ENCODE measurements at places on chromosomes 12 and 14.

DNA sequence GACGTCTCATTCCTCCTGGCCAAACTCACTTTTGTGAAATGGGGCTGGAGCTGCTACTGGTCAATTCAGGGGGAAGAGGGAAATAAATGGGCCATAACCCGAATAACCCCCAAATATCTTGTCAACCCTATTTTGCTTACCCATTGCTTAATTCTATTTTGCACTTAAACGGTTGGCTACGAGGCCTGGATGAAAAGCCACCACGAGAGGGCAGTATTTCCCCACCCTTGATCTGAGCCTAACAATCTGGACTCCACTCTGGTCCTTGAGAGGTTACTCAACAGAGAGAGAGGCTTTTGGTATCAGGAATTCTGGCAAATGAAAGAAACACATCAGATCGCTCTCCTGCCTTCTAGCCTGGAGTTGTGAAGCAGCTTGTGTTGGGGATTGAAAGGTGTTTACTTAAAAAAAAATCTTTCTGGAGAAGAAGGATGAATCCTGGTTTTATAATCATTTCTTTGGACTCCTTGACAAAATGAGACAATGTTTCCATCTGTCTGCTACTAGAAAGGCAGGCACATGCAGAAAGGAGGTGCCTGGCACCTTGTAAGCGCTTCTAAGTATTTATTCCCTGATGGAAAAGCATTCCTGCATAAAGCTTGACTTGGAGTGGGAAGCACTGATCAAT lies 22.4 kb upstream of the FBXO21 start:
- peak; percentile 68 for DNase-seq

DNA sequence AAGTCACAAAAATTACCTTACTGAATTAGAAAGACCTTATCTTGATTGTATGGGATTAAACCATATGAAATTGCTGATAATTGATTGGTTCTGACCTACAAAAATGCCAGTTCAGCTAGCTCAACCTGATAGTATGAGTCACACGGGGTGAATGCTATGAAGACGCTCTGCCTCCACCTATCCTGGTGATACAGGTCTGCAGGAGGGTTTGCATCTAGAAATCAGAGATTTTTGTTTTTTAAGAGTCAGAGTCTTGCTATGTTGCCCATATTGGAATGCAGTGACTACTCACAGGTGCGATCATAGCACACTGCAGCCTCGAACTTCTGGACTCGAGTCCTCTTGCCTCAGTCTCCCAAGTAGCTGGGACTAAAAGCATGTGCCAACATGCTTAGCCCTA lies 120.4 kb downstream of the HMGA2 start:
- no peak for DNase-seq

- DNase-seq: peak; percentile 74
These were observed 117.1 kb downstream of the HMGA2 start for GRCh38 chr12:65941388-65941787.

DNA sequence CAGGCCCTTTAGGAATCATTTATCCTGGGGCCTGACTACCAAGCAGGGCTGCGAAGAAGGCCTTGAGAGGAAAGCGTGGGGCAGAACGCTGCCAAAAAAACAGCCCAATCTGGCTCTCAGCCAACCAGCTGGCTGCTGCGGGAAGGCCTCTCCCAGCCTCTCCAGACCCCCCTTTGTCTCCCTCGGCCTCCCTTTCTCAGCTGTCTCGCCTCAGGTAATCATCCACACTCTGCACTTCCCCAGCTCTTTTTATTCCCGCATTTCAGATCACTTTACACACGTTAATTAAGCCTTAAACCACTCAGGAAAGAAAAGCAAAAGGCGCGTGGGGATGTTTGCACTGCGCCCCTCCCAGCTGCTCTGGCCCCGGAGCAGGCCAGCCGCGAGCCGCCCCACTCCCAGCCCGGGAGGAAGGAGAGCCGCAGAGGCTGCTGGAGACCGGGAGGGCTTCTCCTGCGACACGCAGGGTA lies 208.2 kb upstream of the FOXN3 start:
- no peak for DNase-seq

GRCh38 chr14:89700801-89701200 lies 253.7 kb downstream of the EFCAB11 start:
- DNase-seq: no peak

DNA sequence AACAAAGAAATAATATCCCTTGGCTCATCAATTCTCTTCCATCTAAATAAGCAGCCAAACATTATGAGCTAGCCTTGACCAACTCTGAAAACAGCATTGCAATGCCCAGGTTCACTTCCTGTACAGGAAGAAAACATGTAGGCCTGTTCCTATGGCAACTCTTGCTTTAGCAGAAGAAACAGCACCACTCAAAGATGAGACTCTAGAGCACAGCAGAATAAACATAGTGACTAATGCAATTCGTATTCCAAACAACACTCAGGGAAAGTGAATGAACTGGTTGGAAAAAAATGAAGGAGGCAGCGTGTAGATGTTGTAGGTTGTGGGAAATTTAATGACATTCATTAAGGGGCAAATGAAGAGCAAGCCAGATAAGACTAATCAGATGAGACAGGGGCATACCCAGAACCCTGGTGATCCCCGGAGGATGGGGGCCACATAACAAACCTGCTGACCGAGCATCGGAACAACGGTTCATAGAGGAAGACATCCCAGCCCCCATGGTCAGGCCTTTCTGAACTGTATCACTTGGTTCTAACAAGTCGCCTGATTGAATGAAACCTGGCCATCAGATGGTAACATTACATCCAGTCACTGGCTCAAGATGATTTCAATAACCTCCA lies 9.0 kb downstream of the ARHGDIB start:
- DNase-seq: peak; percentile 72

GRCh38 chr12:80821513-80822000 lies 104.8 kb downstream of the MYF5 start:
- no peak for DNase-seq

DNA sequence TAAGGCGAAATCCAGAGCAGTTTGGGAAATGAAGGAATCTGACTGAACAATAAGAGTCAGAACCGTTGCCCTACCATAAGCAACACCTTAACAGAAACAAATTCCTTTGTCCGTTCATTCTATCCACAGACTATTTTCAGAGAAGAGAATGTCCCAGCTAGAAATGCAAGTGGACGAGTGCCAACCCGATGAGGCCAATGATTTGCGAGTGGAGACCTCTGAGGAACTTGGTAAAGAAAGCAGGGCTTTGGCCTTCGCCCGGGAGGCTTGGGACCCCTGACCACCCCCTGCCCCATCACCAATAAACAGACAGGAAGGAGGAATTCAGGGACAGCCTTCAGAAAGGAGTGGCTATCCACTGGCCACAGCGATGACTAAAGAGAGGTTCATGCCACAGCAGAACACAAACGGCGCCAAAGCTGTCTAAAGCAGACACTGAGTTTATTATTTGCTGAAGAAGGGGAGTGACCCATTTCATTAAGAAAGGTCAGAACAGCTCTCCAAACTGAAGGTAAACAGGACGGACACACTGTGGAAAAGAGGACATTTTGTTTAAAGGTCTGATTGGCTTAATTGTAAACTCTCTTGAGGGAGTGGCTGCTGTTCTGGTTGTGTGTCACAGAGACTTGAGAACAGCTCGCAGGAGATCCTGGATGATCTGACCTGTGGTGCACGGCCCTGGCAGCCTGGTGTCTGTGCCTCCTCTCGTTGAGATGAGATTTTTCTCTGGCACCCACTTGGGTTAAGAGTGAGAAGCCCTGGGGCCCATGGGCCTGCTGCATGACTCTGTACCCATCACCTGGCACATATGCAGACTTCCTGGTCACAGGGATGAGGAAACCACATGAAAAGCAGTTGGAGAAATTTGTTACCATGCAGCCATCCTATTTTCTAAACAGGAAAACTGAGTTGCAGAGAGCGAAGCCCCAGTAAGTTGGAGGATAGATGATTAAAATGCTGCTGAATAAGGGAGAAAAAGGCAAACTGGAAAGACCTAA lies 142.0 kb upstream of the PZP start:
- DNase-seq: no peak

DNA sequence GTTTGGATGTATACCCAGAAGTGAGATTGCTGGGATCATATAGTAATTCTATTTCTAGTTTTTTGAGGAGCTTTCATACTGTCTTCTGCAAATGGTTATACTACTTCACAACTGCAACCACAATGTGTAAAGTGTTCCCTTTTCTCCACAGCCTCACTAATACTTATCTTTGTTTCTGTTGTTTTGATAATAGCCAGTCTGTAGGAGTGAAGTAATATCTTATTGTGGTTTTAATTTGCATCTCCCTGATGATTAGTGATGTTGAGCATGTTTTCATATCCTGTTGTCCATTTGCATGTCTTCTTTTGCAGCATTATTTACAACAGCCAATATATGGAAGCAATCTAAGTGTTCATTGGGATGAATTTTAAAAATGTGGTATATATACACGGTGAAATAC lies 29.9 kb downstream of the GABARAPL1 start:
- DNase-seq: no peak

- peak; percentile 50 for DNase-seq
These were observed 81.4 kb upstream of the FERMT2 start for GRCh38 chr14:53032161-53032803.

GRCh38 chr12:76548222-76548837 lies 11.2 kb downstream of the OSBPL8 start:
- DNase-seq: no peak

DNA sequence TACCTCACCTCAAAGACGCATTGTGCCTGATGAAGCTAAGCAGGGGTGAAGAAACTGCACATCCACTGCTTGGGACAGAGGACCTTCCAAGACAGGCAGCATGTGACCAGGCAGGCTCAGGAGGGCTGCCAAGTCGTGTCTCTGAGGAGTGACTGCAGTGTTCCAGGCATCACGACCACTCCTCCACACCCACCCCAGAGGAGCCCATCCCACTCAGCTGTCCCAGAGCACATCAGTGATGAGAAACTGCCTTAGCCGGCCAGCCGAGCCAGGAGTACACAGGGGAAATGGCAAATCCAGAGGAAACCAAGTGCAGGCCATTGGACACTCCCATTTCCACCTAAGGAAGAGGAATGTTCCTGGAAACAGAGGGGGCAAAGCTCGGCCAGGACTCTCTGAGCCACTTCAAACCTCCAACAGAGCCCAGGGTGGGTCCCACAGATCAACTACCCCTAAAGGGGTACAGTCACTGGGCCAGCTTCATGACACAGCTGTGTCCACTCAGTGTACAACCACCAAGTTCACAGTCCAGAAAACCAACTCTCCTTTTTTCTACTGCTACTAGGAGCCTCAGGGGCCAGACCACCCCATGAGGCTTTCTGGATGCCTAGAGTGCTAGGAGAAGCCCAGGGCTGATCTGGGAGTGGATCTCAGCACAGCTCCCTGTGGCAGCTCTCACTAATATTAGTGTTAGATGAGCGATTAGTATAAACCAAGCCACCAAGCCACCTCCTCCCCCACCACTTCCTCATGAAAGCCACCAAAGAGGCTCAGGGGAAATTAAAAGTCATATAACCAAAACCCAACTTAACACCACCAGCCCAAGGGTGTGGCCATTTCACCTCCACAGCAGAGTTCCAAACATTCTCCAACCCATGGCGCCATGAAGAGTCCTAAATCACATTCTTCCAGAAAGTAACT lies 15.4 kb downstream of the PXN start:
- no peak for DNase-seq

DNA sequence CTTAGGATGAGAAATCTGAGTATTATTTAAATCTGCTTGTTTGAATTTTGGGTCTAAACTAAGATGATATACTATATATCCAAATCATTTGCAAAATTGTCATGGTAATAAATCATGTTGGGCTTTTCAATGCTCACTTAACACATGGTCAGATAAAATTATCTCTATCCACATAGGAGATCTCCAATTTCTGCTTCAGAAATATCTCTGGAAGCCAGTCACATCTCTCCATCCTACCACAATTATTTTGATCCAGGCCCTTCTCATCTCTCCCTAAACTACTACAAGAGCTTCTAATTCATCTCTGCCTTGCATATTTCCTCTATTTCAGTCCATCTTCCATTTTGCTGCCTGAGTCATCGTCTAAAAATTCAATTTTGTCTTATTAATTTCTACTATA lies 3.8 kb downstream of the DCN start:
- no peak for DNase-seq

DNA sequence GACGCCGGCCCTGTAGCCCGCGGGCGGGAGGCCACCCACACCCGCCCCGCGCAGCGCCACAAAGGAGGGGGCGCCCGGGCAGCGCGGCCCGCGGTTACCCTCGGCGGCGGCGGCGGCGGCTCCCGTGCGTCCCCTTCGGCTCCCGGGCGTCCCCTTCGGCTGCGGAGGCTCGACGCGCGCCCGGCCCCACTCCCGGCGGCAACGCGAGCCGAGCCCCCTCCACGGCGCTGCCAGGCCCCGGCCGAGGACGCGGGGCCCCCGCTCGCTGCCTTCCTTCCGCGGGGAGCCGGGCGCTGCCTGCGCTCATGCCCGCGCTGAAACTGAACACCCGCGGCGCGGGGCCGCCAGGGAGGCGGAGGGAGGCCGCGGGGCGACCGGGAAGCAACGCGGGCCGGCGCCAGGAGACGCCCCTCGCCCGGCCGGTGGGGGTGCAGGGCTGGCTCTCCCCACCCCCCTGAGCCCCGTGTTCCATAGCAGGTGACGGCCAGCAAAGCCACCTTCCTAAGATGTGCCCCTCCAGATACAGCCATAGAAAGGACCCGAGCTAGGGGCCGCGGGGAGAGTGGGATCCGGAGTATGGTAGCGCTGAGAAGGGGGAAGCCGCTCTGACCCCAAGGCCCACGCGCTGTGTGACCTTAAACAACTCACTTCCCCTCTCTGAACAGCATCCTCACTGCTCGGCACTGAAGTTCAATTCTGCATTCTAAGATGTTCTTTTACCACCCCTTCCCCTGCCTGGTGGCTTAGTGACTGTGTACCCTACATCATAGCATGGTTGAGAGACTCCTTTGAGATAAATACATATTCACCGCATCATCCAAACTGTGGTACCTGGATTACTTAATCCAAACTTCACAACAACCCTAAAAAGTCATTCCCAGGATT lies 42.8 kb downstream of the KDM2B start:
- no peak for DNase-seq

DNA sequence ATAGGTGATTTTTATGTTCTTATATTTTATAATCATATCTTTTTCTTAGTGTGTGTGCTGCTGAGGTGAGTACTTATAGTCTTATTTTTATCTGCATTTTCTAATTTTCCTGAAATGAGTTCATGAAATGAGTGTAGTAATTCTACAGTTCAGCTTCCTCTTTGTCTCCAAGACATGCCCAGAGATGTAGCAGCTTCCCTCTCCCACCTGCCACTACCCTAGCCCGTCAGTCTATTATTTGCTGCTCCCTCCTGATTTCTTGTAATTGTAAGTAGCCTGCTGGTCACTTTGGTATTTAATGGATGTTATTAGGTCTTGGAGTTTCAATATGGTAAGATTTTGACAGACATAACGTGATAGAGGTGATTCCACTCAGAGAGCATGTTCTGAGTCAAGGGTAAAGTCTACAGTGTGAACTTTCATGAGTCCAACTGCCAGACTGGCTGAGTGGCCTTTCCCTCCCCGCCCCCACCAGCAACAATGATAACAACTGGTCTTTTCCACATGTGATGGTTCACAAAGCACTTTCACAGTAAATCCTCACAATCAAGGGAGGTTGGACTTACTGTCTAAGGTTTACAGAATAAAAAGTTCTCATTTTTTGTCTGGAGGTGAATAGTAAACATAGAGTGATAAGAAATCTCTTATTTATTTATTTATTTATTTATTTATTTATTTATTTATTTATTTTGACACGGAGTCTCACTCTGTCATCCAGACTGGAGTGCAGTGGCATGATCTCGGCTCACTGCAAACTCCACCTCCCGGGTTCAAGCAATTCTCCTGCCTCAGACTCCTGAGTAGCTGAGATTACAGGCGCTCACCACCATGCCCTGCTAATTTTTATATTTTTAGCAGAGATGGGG lies 4.2 kb upstream of the RIPK3 start:
- DNase-seq: no peak

Measured in A172 (cell line).